Forelimb muscle (tissue), 1 donor: ENCODE measurements at places on chromosomes 6 and 20.

DNA sequence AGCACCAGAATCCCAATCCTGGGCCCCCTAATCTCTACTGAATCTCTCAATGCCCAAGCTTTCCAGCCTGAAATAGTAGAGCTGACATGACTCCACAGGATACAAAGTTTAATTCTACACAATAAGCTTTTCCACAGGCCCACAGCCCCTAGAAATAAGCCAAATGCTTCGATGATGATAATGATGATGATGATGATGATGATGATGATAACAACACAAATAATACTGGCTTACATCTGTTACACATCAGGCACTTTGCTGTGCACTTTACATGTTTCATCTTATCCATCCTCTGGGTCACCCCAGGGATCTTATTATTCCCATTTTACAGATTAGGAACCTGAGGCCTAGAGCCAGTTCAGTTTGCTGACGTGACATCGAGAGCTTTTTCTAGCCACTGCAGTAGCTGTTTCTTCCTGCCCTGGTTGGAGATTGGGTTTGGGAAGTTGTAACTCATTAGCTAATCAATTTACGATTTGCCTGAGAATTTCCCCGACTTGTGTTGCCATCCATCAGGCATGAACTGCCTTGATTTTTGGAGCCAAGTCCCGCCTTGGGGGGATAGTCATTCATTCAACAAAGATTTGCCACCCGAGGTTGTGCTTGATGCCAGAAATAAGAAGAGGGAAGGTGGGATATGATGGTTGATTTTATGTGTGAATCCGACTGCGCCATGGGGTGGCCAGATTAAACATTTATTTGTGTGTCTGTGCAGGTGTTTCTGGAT is 20.4 kb downstream of the KCNB1 start:
- DNase-seq, result no peak

DNA sequence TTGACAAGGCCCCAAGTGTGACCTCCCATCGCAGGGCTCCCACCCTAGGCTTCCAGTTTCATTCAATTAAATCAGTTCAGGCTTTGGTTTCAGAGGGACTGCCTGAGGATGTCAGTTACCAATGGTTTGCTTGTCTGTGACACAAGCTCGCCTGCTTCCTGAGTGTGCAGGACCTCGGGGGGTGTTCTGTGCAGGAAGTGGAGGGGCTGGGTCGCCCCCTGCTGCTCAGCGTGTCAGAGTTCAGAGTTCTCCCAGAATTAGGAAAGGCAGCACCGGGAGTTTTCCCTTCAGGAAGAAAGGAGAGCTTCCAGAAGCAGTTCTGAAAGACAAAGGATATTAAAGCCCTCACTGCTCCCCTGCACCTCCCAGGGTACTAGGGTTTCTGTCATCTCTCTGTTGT is 50.8 kb upstream of the TGM3 start:
- DNase-seq, result no peak

DNA sequence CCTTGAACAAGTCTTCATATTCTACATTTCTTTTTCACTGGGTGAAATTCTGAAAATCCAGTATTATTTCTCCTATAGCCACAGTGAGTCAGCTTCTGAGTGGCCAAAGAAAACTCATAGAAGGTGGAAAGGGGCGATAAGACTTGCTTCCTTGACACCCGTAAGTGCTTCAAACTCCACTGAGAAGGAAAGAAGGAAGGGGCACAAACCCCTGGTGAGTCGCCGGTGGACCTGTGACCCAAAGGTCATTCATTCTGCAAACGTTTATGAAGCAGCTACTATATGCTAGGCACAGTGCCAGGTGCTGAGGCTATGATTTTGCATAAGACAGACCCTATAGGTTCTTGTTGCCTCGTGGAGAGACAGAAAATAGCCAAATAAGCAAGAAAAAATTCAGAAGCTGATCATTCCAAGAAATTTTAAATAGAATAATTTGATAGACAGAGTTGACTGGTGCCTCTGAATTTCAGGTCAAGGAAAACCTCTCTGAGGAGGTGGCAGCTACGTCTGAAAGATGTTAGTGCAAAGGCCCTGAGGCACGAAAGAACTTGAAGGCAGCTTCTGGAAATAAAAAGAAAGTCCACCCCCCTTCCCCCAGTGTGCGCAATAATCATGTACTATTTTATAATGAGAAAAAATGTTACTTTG is 118.2 kb downstream of the CD24 start:
- no peak for DNase-seq

DNA sequence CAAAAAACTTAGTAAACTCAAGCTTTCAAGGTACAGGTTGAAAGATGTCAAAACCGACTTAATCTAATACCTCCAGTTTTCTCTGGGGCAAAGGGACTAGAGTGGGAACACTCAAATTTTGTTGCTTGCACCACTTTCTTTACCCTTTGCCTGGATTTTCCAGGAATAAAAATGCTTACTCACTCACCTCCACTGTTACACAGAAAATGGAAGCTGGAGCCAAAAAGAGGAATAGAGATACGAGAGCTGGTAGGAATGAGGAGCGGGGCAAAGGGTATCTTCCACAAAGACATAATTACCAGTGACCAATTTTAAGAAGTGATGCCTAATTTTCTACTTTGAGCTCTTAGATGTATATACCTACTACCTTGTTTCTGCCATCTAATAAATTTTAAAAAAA is 79.5 kb upstream of the TULP1 start:
- DNase-seq, result no peak

DNA sequence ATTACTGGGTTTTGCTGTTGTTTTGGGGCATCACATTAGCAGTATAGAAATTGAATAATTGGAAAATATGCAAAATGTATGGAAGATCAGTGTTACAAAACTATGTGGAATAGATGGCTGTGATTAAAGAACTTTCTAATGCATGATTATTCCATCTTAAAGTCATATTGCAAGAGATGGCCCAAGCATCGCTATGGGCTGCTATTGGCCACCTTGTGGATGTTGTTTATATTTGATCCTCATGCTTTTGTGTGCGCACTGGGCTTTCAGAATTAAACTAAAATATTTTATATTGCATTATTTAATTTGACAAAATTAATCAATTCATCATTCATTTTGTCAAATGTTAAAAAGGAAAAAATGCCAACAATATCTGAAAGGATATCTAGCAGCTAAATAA is 16.1 kb upstream of the HMGN3 start:
- DNase-seq, result no peak

DNA sequence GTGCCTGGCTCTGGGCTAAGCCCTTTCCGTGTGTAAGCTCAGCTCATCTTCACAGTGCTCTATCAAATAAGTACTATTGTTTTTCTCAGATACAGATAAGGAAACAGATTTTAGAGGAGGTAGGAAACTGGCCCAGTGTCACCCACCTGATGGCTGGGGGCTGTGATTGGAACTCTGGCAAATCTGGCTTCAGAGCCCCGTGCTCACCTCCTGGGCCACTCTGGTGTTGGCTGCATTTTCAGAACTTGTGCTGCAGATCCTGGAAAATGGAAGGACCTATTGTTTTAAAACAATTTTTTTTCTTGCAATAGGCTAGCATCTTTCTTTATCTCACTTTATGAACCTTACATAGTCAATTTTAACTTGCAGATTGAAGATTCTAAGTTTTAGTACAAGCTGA is 5.7 kb downstream of the STX16 start:
- DNase-seq, result no peak
